Cortex of kidney (tissue), 1 donor: ENCODE measurements at places on chromosomes 4 and X.

DNA sequence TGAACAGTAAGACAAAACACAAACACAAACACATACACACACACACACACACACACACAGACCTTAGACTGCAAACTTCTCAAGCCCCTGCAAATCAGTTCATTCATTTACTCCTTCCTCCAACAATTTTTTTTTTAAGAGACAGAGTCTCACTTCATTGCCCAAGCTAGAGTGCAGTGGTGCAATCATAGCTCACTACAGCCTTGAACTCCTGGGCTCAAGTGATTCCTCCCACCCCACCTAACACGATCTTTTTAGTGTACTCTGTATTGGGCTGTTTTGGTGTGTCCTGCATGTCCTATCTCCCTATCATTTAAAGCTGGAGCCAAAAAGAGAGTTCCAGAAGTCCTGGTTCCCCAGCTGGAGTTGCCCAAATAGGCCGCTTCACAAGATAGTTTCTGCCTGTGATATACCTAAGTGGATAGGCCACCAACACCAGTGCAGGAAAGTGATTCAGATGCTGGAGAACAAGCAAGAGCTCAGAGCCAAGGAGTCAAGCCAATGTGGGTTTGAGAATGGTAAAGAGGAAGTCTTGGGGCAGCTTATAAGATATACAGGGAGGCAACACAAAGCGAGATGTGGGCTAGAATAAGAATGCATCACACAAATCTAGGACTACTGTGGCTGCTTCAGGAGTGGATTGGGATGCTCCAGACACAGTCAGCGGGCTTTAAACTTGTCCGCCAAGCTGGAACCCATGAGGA lies 85.4 kb upstream of the RAPGEF2 start:
- no peak for DNase-seq

DNA sequence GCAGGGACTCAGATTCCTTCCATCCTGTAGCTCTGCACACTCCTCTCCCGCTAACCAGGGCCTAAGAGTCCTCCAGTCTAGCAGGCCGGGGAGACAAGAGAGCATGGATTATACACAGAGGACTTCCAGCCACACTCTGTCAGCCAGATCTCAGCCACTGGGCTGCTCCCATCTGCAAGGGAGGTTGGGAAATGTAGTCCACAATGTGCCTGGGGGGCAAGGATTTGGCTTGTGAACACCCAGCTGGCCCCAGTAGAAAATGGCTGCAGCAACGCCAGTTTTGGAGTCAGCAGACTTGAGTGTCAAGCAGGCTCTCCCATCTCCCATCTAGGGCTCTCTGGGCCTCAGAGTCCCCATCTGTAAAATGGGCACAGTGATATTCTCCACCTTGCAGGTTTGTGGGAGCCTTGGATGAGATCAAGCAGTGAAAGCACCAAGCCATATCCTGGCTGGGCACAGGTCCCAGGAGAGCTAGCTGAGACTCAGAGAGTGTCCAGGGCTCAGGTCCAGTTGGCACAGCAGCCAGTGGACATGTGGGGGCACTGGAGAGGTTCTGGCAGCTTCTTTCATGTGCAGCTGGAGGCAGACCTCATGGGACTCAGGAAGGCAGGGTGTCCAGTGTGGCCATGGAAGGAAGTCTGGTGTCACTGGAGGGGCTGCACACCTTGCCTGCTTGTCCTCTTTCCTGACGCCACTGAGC lies 14.6 kb downstream of the PSAPL1 start:
- no peak for DNase-seq

DNA sequence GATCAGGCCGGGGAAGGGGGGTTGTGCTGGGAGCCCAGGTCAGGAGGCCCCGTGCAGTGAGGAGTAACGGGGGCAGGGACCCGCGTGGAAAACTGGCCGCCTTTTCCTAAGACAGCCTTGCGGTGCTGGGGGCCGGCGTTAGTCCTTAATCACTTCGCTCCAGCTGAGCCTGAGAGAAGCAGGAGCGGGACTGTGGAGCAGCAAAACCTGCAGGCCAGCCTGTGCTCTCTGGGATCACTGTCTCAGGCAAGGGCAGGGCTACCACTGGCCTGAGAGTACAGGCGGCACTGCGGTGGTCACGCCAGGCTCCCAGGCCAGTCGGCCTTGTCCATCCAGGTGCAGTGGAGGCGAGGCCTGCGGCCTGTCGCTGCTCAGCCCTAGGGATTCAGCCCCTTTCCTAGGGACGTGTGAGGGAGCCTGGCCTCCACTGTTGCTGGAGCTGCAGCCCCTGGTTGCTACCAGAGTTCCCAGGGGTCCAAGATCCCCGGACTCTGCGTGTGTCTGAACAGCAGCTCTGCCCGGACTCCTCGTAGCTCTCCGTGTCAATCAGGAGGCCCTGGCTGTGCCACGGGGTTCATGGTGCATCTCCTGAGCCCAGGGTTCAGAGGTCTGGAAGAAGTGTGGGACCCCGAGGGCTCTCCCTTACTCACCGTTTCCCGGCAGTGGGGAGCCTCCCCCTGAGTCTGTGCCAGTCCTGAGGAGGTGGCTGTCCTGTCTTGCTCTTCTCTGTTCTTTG lies 2141.7 kb upstream of the TENM3 start:
- no peak for DNase-seq

DNA sequence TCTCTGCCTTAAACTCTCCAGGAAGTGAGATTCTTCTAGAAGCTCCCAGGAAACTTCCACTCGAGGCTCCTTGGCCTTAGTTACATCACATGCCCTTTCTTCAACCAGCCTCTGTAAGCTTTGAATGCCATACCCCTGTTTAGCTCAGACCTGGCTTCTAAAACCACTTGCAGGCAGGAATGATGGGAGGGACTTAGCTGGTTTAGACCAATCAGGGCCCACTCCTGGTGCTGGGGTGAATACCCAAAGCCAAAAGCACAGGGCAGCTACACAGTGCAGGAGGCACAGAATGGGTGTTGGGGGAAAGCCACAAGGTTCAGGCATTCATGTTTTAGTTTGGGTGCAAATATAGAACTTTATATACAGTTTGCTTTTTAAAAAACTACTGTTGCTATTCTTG lies 296.2 kb downstream of the FRMPD4 start:
- no peak for DNase-seq
